Activated gamma-delta T cell treated with Interleukin-2 at 50 U/mL for 16 hours (primary cell): ENCODE measurements at places on chromosomes 1 and 21.

GRCh38 chr1:3149277-3149676, 80.3 kb downstream of the PRDM16 start:
- no peak for DNase-seq

GRCh38 chr1:200274116-200274515, 135.7 kb downstream of the ZNF281 start:
- DNase-seq, result no peak

- DNase-seq, result no peak
Observed at GRCh38 chr1:170196490-170197236, 50.9 kb downstream of the NTMT2 start.

GRCh38 chr21:36791695-36792470, 93.0 kb downstream of the SIM2 start:
- DNase-seq, result no peak

DNA sequence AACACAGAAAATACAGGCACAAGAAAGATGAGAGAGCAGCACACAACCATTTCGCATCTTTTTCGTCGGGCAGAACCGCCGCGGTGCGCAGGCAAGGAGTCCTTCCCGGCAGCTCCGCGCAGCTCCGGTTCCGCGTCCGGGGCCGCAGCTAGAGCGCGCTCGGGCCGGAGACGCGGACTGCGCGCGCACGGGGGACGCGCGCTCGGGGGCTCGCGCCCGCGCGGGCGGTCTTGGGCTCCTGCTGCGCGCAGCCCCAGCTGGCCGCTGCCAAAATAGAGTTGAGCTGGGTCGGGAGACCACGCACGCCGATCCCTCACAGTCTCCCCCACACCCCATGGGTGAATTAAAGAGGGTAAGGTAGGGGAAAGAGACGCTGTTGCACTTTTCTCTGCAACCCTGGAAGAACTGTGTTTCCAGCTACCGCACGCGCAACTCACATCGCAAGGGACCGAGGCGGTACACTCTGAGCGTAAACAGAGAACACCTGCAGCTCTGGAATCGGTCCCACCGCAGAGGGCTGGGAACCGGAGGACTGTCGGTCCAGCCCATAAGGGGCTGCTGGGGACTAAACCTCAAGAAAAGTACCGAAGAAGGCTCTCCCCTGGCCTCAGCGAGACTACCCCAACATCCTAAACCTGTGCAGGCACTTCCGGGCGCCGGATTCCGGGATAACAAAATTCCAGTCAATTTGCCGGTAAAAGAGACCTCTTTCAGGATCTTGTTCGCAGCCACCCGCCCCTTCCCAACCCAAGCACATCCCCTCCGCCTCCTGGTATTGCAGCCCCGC, 1.7 kb downstream of the NR5A2 start:
- no peak for DNase-seq
